A549 treated with GW870086 at 1 μM for 4 hours (cell line): ENCODE measurements at places on chromosomes 13 and 19. TPM values are rescaled to one million over a fixed set of nuclear protein-coding genes. Genes with fewer than 3 reads are reported as not detected.

The ZNF578 gene
- not detected in 5 replicates for total RNA-seq

The RDH8 gene
- 0.14 to 0.31 TPM (median 0.28 TPM) in 4 of 5 replicates, not detected in the other for total RNA-seq

The ZNF471 gene
- total RNA-seq = 0.02 to 0.03 TPM (median 0.03 TPM) in 4 of 5 replicates, not detected in the other

The B3GNT8 gene
- total RNA-seq = 0.07 to 0.37 TPM (median 0.08 TPM) in 3 of 5 replicates, not detected in the others

The ZNF571 gene
- total RNA-seq = 0.41 to 1.4 TPM (median 0.99 TPM) in 5 replicates

The C19orf81 gene
- total RNA-seq = 4.3 to 11.4 TPM (median 10.5 TPM) in 5 replicates

The CCDC169 gene
- total RNA-seq = 0.28 to 0.74 TPM (median 0.33 TPM) in 4 of 5 replicates, not detected in the other

The C19orf33 gene
- total RNA-seq = 692 to 827 TPM (median 715 TPM) in 5 replicates
